ENCODE measurements at places on chromosomes 7 and 10.

DNA sequence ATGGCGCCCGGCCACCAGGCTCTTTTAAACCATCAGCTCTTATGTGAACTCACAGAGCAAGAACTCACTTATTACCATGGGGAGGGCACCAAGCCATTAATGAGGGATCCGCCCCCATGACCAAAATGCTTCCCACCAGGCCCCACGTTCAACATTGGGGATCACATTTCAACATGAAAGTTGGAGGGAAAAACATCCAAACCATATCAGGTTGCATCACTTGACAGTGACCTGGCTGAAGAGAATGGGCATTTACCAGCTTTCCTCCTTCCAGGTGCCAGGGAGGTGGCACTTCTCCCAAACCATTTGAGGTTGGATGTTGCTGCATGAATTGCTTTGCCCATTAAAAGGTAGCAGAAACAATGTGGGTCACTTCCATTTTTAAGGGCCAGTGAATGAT, 115.6 kb upstream of the TNS3 start:
- no peak for DNase-seq

DNA sequence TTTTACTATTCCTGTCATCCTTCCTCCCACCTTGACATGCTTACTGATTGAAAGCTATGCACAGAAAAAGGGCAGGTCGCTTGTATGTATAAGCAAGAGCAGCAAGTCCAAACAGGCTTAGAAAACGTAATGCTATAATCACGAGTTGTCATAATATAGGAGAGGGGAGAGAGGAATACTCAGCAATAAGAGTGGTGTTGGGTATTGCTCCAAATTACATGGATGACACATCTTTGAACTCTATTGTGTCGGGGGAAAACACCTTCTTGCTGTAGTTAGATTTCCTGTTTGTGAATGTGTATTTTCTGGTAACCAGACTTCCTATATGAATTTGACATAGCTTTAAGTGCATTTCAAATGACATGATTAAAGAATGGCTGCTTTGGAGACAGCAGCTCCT, 7.5 kb downstream of the MET start:
- no peak for DNase-seq

- no peak for DNase-seq
Measured at GRCh38 chr10:124688889-124689670, 55.1 kb downstream of the FAM53B start.

DNA sequence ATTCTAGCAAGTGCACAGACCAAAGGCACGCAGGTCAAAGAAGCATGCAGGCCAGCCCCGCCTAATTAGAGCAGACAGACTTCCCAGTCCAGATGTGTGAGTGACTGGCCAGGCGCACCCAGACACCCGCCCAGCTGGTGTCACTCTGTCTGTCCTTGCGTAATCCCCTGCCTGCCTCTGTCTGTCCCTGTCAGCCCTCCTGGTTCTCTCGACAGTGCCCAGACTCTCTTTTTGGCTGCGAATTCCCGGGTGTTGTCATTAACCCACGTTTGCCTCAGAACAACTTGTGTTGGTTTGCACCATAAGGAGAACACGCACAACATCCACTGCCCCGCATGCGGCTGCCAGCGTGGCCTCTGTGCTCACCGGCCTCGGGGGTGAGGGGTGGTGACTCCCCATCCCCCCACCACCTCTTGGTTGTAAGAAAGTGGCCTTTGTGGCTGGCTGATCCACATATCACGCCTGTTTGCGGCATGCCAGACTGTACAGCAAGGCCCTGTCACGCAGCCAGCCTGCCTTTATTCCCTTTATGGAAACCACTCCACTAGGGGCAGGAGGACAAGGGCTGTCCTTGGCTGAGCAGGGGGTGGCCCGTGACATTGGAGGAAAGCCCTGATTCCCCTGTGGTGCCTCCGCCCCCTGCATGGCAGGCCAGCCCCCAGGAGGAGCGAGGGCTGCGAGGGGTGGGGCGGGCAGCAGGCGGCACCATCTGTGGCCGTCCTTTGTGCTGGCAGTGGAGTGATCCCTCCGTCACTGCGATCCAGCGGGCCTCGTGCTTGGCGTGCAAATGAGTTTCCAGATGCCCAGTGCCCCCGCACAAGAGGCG, 72.8 kb upstream of the PPIF start:
- no peak for DNase-seq

DNA sequence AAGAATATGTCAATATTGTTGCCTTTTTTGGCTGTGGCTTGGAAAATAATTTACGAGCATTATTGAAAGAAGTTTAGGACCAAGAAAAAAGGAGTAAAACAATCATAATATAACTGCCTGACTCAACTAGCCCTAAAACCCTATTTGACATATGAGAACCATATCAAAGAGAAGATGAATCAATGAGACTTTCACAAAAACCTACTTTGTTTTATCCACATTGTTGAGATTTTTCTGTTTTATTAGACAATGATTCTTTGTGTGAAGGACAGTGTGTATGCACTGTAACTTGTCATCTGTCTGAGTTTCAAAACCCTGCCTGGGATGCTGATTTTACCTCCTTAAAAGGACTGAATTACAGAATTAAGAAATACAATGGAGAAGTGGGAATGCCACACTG, 19.0 kb downstream of the SOSTDC1 start:
- DNase-seq: no peak

DNA sequence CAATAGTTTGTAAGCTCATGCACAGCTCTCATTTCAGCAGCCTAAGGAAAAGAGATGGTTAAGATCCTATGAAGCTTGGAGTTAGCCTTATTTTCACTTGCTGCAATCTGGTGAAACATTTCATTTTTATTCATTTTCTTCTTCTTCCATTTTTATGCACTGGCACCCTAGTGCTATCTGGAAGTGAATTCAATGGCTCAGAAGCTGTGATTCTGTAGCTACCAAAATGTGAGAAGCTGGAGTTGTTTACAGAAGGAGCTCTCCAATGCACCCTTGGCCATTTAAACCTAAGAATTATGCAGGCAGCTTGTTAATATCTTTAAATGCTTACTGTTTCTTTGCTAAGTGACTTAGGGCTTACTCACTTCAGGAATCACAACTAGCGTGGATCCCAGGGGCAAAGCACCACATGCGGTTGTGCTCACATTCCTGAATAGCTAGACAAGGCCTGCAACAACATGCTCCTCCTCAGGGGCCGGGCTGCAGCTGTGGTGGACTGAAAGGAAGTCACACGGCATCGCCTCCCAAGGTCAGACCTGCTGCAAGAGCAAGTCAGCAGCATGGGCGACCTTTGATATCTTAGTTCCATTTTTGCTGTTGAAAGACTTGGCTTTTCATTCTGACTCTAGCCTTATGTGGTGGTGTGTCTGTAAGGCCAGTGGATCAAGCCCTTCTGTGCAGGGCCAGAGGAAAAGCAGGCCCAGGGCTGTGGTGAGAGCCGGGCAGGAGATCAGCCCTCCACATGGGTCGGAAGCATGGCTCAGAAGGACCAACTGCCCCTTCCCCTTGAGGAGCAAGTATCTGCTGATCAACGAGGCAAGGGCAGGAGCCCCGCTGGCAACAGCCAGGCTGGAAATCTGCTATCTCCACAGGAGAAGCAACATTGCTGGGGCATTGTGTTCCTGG, 91.9 kb upstream of the MBL2 start:
- peak; percentile 60 for DNase-seq

GRCh38 chr10:131820626-131821025, 80.2 kb upstream of the PPP2R2D start:
- DNase-seq: peak; percentile 20

DNA sequence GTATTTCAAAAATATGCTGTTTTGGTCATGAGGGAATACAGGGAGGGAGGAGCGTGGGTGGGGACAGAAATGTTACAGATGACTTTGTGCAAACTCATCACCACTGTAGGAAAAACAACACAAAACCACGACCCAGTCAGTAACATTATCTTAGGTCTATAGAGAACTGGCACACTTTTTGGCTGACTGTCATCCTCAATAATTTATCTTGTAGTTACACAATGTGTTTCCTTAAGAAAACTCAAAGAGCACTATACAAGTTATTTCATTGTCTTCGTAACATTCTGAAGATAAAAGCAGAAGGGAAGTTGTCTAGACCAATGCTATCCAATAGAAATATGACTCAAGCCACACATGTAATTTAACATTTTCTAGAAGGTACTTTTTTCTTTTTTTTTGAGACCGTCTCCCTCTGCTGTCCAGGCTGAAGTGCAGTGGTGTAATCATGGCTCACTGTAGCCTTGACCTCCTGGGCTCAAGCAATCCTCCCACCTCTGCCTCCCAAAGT, 16.9 kb upstream of the CDK14 start:
- DNase-seq: no peak

DNA sequence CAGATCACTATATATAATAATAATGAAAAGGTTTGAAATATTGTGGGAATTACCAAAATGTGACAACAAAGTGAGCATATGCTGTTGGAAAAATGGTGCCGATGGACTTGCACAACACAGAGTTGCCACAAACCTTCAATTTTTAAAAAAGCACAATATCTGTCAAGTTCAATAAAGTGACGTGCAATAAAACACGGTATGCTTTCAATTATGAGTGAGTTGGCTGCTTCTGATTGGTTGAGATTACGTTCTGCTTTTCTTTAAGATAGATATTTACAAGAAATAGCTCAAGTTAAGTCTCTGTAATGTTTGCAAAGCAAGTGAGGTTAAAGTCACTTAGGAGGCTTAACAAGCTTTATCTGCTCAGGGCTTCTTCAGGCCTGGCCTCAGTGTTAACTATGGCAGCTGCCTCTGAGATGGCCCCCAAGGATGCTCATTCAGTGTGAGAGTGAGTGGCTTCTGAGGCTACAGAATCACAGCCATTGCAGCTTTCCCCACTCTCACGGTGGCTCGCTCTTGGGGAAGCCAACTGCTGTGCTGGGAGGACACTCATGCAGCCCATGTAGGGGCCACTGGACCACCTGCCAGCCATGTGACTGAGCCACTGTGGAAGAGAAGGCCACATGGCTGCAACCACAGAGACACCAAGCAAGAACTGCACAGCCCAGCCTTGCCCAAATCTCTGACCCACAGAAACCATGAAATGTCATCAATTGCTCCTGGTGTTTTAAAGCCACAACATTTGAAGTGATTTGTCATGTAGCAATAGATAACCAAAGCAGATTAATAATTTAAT, 78.3 kb upstream of the TMEM72 start:
- DNase-seq: no peak

GRCh38 chr7:23350466-23350865, 51.3 kb downstream of the MALSU1 start:
- no peak for DNase-seq

GRCh38 chr7:20201380-20201779, 15.8 kb downstream of the MACC1 start:
- DNase-seq: no peak

DNA sequence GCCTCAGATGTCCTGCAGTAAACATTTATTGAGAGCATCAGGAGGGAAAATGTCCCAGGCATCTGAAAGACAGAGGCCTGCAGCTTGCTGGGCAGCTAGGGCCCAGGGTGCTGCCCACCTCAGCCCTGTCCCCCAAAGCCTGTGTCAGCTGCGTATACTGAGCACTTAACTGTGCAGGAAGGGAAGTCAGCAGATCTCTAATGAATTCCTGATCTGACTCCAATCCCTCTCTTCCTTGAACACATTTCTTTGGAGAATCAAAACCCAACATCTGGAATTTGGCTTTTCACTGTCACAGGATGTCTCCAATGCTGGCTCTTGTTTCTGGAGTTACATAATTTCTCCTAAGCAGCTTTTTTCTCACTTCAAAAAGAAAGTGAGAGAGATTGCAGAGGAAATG, 364.7 kb upstream of the NFE2L3 start:
- DNase-seq: no peak

- DNase-seq: no peak
Measured at GRCh38 chr10:87979847-87980246, 116.4 kb downstream of the PTEN start.

DNA sequence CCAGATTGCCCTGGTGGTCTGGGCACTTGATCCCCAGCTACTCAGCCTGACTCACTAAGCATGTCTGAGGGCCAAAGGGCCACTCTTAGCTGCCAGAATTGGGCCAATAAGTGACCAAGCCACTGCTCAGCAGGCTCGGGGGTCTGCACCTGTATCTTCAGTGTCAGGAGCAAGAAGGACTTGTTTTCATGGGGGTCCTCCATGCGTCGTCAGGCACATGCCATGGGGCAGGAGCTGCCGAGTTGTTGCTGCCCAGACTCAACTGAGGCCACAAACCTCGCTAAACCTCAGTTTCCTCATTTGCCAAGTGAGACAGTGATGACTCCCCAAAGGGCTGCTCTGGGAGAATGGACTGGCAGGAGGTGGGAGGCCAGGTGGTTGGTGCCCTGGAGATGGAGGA, 158.6 kb upstream of the GDF10 start:
- DNase-seq: no peak

GRCh38 chr10:6716516-6716915, 136.4 kb upstream of the PRKCQ start:
- no peak for DNase-seq

GRCh38 chr10:93568105-93568390, 1.6 kb downstream of the FFAR4 start:
- peak; percentile 51 for DNase-seq

DNA sequence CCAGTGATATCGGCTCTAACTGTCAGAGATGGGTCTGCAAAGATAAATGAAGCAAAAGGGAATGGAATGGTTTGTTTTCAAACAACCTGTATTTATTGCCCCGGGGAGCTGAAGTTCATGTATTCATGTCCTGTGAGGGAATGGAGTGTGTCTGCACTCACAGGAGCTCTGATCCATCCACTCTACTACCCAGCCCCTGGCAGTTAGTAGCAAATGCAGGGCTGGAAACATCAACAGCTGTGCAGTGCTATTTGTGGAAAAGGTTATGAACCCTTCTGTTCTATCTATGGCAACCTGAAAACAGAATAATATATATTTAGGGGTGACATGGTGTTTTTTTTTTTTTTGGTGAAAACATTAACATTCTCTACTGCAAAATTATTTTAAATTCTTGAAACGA, 9.8 kb downstream of the AGR2 start:
- no peak for DNase-seq

GRCh38 chr7:127123220-127123619, 129.5 kb downstream of the GRM8 start:
- no peak for DNase-seq

- no peak for DNase-seq
Measured at GRCh38 chr10:77529050-77529576, 108.5 kb downstream of the KCNMA1 start.

DNA sequence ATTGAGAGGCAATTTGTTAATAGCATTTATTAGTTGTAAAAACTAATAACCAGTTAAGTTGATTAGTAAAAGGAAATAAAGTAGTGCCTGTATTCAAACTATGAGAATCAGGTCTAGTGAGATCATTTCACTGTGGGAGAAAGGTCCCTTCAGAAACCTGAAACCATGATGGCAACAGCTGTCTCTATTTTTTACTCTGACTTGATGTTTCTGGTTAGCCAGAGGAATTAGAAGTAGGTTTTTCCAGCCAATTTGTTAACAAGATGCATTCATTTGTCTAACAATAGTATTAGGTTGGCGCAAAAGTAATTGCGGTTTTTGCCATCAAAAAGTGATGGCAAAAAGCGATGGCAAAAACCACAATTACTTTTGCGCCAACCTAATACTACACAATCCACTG, 272.2 kb upstream of the YAE1 start:
- no peak for DNase-seq

DNA sequence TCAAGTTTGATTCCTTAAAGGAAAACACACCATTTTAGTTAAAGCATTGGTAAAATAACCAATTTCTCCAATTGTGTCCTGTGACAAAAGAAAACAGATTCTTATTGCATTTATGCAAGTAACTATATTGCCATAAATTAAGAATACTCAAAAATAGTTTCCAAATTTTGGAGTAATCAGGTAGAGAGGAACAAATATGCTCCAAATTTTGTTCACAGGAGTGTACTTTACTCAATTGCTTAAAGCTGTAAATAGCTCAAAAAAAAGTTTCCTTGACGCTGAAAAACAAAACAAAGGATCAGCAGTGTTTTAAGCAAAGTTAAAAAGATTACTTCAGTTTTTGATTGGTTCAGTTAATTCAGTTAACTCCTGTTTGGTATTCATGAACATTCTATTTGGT, 52.2 kb upstream of the INHBA start:
- no peak for DNase-seq

Measured in ecto neural progenitor cell (in vitro differentiated cells).